Stimulated activated CD8-positive, alpha-beta memory T cell treated with anti-CD3 and anti-CD28 coated beads, Interleukin-4, amount 100 ng/mL, for 24 hours (primary cell): ENCODE measurements at places on chromosomes 1 and 21.

DNA sequence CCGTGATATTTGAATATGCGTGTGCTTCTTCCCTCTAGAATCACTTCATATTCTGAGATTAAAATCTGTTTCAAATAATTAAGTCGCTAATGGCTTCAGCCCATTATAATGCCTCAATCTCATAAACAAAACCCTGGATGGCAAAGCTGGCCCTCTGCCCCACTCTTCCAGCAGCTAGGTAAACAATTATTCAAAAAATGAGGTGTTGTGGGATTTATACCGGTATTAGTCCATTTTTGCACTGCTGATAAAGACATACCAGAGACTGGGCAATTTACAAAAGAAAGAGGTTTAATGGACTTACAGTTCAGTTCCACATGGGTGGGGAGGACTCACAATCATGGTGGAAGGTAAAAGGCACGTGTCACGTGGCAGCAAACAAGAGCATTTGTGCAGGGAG, 510.4 kb upstream of the ADGRL2 start:
- no peak for DNase-seq

GRCh38 chr1:203239526-203240305, 10.2 kb upstream of the CHIT1 start:
- no peak for DNase-seq

DNA sequence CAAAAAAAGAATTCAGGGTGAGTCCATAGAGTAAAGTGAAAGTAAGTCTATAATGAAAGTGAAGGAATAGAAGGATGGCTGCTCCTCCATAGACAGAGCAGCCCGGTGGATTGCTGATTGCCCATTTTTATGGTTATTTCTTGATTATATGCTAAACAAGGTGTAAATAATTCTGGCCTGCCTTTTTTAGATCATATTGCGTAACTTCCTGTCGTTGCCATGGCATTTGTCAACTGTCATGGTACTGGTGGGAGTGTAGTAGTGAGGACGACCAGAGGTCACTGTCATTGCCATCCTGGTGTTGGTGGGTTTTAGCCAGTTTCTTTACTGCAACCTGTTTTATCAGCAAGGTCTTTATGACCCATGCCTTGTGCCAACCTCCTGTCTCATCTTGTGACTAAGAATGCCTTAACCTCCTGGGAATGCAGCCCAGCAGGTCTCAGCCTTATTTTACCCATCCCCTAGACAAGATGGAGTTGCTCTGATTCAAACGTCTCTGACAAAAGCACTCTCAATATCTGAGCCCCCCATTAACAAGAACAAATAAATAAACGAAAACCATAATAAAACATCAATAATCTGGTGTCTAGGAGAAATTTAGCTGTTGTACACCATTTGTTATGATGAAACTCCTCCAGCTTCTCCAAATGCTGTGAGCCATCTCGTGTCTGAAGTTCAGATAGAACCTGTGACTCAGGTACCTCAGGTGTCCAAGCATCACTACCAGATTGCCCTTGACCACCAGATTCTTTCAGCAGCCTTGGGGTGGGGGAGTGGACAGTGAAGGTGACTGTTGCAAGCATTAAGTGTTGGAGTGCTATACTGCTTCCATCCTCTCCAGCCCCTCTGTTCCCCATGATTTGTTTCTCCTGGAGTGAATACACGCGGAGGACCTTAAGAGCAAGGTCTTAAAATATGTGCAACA, 36.0 kb downstream of the EBNA1BP2 start:
- DNase-seq = no peak

DNA sequence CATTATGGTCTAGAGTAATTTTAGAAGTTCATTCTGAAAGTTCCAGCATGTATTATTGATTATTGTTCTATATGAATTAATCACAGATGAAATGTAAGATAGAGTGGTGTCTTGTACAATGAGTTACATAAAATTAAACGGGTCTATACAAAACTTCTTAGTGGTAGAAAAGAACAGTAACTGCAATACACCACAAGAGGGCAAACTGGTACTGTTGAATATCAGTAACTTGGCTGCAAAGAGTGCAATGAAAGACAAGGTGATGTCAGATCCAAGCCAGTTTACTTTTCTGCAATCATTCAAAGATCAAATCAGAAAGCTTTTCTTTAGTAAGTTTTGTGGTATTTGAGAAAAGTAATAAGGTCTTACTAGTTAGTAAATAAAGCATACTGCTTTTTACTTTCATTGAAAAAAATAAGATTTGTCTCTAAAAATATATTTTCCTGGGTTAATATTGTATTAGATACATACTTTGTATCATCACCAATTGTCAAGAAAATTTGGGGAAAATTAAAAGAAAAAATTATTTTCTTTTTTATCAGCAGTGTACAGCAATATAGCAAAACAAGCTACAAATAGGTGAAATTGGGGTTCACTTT, 66.4 kb upstream of the BTG3 start:
- no peak for DNase-seq

GRCh38 chr1:157189096-157189495, 50.9 kb upstream of the ETV3 start:
- DNase-seq = no peak

GRCh38 chr1:27102707-27103468, 52.0 kb downstream of the SLC9A1 start:
- peak; percentile 66 for DNase-seq

DNA sequence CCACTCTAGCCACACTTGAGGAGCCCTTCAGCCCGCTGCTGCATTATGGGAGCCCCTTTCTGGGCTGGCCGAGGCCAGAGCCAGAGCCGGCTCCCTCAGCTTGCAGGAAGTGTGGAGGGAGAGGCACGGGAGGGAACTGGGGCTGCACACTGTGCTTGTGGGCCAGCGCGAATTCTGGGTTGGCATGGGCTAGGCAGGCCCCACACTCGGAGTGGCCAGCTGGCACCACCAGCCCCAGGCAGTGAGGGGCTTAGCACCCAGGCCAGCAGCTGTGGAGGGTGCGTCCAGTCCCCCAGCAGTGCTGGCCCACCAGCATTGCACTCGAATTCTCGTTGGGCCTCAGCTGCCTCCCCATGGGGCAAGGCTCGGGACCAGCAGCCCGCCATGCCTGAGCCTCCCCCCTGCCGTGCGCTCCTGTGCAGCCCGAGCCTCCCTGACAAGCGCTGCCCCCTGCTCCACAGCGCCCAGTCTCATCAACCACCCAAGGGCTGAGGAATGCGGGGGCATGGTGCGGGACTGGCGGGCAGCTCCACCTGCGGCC, 785.9 kb upstream of the TPTE start:
- DNase-seq = no peak

DNA sequence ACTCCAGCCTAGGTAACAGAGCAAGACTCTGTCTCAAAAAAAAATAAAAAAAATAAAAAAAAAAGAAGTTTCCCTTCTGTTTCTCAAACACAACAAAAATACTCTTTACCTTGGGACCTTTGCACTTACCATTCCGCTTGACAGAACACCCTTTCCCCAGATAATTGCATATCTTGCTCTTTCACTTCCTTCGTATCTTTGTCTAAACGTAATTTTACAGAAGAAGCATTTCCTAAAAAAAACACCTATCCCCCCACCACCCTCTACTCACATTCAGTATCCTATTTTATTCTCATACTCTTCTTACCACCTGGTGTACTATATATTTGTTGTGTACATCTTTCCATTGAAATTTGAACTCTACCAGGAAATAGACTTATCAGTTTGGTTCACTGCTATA, 32.7 kb downstream of the ASH1L start:
- DNase-seq = no peak

DNA sequence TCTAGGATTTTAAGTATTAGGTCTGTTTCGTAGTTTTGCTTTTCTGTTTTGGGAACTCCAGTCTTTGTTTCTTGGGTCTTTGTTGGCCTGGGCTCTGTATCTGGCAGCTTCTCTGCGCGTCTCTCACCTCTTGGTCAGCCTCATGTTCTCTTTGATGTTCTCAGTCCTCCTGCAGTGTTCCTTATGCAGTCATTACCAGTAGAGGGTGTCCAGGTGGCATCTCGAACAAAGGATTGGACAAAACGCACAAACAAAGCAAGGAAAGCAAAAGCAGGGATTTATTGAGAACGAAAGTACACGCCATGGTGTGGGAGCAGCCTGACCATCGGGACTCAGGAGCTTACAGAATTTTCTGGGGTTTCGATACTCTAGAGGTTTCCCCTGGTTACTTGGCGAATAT, 133.7 kb upstream of the COL6A1 start:
- DNase-seq = no peak

DNA sequence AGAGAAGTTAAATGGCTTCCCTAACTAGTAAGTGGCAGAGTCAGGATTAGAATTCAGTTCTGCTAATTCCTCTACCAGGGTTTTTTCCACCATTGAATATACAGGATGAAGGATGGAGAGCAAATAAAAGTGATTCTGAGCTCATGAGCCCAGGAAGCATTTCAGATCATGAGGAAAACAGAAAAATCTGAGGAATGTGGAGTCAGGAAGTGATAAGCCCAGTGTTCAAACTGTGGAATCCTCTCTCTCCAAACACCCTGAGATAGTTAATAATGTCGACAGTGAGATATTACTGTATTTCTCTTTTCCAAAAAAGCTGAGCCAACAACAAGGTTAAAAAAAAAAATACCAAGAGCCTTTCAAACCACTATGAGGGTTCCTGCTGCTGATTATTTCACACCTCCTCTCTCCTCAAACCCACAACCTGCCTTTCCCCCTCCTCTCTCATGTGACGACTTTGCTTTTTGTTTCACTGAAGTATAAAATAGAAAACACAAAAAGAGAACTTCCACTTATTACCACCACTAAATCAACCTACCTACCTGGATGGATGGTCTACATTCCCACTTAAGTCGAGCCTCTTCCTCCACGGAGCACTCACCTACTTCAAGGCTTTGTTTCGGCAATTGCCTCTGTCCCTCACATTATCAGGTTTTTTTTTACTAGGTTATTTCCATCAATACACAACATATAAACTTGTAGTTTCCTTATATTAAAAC, 8.9 kb downstream of the SLAMF1 start:
- DNase-seq = no peak

- no peak for DNase-seq
Measured at GRCh38 chr1:35085421-35085820, 6.2 kb downstream of the ZMYM1 start.

DNA sequence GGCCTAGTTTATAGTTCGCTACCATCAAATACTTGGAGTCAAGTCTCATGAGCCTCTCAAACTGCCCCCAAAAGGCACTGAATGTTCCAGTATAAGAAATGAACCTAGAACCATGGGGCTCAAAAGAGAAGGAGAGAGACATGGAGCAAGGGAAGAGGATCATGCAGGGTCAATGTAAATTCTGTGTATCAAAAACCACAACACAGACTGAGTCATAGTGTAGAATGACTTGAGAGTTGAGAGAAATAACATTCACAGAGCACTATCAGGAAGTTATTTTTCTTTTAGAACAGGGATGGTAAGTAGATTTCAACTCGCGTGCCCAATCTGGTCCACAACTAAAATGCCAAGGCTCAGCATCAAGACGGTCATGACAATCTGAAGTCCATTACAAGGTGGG, 59.8 kb downstream of the GNG12 start:
- DNase-seq = no peak

GRCh38 chr1:205344066-205344928, 12.4 kb downstream of the KLHDC8A start:
- peak; percentile 26 for DNase-seq

GRCh38 chr1:155044812-155045657, 6.1 kb upstream of the ADAM15 start:
- DNase-seq = peak; percentile 39

DNA sequence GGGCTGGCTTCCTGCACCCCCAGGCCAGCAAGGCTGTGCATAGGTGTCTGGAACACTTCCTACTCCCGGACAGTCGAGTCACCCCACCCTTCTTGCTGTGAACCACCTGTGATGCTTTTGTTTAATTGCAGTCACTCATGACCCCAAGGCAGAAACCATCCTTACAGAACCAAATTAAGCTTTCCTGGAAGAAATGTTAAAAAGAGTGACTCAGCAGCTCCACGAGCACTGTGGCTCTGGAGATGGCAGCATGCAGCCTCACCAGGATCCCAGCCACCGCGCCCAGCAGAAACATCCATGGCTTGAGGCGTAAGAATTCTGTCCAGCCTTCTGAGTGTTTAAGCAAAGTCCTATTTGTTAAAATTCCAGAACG, 28.8 kb downstream of the SNAP47 start:
- DNase-seq = no peak

GRCh38 chr1:13996334-13996733, 296.3 kb downstream of the PRDM2 start:
- no peak for DNase-seq

DNA sequence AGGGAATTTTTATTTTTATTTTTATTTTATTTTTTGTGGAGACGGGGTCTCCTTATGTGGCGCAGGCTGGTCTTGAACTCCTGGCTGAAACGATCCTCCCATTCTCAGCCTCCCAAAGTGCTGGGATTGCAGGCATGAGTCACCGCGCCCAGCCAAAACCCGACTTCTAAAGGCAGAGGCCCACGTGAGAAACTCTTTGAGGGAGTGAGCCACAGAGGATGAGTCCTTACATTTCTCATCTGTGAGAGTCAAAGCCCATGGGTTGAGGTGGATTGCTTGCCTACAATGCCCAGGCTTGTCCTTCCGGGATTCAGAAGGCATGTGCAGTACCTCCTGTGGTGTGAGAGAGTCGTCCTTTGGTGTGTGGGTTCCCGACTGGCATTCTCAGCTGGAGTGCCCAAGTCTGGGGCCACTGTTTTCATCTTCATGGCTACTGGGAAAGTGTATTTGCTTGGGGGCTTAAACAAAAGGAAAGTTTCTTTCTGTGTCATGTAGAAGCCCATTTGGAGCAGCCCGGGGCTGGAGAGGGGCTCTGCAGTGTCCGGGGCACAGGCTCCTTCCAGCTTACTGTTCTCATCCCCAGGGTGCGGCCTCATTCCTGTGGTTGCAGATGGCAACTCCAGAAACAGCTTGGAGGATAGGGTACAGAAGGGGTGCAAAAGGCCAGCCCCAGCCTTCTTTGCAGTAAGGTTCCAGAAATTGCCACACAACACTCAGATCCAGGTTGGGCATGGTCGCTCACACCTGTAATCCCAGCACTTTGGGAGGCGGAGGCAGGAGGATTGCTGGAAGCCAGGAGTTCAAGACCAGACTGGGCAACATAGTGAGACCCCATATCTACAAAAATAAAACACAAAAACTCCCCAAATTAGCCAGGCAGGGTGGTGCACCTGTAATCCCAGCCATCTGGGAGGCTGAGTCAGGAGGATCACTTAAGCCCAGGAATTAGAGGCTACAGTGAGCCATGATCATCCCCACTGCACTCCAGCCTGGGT, 29.4 kb upstream of the CSF3R start:
- DNase-seq = no peak

- no peak for DNase-seq
Measured at GRCh38 chr21:29938776-29939103, 1.1 kb downstream of the GRIK1 start.

GRCh38 chr1:170367615-170368014, 164.4 kb upstream of the GORAB start:
- DNase-seq = no peak

GRCh38 chr1:2323451-2323974, 67.8 kb downstream of the MORN1 start:
- DNase-seq = no peak

GRCh38 chr1:230570724-230571360, 71.4 kb upstream of the COG2 start:
- no peak for DNase-seq

GRCh38 chr1:218339267-218339831, 5.8 kb upstream of the TGFB2 start:
- no peak for DNase-seq
